ENCODE measurements at places on chromosomes 3 and 15. TPM values are rescaled to one million over a fixed set of nuclear protein-coding genes. Genes with fewer than 3 reads are reported as not detected.

DNA sequence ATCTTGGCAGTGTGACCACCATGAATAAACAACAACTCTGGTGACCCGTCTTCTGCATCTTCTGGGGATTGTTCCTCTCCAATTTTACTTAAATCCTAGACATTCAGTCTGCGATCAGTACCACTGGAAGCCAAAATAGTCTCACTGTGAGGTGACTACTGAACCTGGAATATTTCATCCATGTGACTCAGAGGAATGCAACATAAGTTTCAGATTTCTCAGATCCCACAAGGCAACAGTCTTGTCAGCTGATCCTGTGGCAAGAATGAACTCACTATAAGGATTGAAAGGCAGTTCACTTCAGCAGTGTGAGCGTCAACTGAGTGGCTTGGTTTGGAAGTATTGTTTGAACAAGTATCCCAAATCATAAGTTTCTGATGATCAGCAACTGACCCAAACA is 13.2 kb downstream of the NSUN3 start:
- no peak for DNase-seq

DNA sequence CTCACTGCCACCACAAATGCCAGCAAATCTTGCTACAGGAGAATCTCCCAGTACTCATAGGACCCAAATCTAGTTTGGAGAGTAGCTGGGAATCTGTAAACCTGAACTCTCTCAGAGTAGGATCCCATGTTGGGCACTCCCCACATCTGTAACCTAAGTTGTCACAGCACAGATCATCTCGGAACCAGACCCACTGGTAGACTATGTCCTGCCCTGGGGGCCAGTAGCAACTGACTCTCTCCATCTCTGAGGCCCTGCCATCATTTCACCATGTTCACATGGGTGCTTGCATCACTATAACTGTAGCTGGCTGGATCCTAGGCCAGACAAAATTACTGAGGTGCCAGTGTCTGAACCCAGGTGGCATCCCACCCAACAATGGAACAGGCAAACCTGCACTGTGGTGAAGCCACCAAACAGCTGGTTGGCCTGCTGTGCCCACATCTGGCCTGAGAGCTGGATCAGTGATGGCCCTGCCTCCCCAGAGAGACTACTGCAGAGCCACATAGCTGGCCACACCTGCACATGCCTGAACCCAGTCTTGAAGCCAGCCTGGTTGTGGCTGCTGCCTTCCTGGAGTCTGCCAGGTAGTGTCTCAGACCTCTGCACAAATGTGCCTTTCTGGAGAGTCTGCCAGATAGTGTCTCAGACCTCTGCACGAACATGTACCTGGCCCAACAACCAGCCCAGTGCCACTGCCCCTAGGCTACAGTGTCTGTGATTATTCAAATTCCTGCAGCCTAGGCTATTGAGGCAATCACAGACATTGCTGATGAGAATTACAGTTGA is 82.0 kb downstream of the ISL2 start:
- DNase-seq = no peak

DNA sequence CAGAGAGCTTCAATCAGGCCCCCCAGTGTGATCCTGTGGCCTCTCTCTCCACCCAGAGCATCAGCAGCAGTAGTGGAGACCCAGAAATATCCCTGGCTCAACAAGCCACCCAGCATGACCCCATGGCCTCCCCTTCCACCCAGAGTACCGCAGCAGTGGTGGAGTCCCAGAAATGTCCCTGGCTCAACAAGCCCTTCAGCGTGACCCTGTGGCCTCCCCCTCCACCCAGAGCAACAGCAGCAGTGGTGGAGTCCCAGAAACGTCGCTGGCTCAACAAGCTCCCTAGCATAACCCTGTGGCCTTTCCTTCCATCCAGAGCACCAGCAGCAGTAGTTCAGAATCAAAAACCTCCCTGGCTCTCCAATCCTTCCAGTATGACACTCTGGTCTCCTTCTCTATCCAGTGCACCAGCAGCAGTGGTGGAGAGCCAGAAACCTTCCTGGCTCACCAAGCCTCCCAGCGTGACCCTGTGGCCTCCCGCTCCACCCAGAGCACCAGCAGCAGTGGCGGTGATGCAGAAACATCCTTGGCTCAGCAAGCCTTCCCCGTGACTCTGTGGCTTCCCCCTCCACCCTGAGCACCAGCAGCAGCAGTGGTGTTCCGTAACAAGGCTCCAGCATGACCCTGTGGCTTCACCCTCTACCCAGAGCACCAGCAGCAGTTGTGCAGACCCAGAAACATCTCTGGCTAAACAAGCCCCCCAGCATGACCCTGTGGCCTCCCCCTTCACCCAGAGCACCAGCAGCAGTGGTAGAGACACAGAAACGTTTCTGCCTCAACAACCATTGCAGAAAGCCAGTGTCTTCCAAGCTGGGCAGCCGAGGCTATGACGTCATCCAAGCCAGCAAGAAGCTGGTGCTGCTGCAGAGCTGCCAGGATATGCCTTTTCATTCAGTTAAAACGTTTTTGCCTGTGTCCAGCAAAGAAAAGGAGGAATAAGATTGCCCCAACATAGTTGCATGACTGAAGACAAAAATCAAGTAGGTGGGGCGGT is 61.3 kb upstream of the TAMM41 start:
- no peak for DNase-seq

Gene RAB6B
- total RNA-seq = 3.9 TPM

DNA sequence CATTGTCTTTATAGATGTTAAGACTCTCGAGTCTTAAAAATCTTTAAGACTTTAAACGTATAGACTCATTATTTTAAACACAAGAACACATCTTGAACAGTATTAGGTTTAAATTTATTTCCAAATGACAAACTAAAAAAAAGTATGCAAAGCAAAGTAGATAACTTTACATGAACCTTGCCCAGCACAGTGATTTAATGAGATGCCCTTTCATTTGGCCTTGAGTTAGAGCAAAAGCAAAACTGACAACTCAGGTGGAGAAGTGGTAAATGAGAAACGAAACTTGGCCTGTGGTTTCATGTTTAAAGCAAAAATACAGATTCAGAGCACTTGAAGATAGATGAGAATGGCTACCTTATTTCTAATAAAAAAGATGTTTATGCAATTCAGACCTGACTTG is 8.6 kb downstream of the GPR15 start:
- DNase-seq = no peak

DNA sequence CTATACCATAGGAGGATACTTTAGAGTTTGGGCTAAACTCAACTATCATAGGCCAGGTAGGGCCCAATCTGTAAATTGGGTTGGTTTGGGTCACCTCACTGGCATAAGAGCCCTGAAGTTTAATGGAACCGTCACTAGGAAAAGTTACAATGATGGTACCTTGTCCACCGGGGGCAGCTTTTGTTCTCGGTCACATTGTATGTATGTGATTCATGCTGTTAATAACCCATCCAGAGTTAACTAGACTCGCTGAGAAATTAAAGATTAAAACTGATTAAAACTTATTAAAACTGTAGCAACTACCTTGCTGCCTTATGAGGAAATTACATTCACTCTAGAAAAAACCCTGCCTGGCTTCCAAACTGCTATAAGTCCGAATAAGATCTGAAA is 145.0 kb upstream of the TMCO5A start:
- DNase-seq = no peak

Gene GRK7
- not detected for total RNA-seq

Gene EEF1AKMT4
- 3.5 TPM for total RNA-seq
